ENCODE measurements at places on chromosomes 1 and 21.
A peak's percentile ranks its signal among the peaks of the same experiment; 100 is the strongest.

DNA sequence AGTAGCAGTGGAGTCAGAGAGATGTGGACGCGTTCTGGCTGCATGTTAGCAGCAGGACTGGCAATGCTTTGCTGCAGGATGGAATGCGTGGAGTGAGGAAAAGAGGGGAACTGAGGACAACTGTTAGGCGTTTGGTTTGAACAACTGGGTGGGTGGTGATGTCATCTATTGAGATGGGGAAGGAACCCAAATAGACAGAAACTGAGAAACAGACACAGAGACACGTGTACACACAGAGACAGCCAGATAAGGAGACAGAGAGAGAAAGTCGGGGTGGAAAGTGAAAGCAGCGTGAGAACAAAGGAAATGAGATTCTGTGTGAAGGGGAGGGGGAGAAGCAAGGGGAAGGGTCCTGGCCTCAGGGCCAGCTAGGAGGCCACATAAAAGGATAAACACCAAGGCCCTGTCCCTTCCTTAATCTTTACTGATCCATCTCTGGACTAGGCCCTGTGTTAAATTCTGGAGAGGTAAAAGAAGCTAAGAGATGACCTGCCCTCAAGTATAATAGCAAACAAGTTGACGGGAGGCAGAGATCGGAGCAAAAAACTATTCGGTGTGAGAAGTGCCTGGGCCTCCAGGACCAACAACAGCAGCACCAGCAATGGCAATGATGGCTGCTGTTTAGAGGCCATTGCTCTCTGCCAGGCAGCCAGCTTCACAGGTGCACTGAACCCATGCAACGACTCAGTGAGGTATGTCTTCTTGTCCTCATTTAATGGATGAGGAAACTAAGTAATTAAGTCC is 31.6 kb downstream of the VWA5B1 start:
- DNase-seq: peak; percentile 20

DNA sequence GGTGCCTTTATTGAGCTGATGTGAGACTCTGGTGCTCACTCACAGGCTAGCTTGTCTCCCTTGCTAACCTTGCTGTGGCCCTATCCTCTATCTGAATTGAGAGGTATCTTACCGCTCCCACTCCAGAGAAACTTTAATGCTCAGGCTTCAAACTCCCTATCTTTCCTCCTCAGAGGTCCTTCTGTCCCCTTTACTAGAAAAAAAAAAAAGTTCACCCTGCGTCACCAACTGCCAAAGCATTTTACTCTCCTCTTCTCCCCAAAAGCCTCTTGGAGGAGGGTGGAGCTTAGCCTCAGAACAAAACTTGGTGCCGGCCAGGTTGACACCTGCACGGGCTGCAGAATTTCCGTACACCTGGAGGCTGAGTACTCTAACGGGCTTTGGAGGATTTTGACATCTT is 55.1 kb downstream of the ATP2B4 start:
- no peak for DNase-seq

DNA sequence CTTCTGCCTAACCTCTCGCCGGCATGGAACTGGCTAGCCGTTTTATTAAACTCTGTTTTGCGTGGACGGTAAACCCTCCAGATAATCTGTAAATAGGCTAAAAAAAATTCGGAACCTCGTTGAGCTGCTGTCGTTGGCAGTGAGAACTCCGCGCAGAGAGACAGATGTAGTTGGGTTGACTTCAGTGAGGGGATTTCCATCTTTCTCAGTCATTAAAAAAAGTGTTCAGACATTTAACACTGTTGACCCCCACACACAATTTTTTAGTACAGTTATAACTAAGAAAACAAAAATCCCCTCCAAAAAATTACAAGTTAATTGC is 464 bp downstream of the PARK7 start:
- no peak for DNase-seq

DNA sequence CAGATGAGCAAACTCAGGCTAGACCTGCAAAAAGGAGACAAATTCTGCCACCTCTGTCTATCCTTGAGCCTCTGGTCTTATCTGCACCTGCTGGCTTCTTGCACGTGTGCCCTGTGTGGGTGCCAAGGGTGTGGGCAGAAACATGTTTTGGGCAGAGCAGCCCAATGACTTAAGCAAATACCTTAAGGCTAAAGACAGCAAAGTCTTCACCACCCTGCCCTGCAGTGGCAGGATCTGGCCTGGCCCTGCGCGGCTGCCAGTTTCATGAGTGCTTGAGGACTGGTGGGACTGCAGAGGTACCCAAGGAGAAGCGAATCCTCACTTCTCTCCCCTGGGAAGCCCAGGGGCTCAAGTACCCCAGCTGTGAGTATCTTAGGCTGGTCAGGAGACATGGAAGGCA is 3.8 kb upstream of the SLC26A9 start:
- no peak for DNase-seq

DNA sequence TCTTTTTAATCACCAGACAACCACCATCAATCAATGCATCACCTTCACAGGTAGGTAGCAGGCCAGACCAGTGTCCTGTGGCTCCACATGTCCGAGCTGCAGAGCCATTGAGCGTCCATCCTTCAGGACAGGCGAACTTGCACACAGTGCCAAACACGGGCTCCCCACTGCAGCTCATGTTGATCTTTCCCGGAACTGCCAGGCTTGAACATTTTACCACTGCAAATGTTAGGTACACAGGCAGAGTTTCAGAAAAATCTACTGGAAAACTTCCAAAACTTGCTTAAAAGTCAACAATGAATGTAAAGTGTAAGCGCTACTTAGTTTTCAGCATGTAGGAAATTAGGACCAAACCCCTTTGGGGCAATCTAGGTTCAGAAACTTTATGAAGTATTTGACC is 6.6 kb downstream of the SELE start:
- DNase-seq: no peak

DNA sequence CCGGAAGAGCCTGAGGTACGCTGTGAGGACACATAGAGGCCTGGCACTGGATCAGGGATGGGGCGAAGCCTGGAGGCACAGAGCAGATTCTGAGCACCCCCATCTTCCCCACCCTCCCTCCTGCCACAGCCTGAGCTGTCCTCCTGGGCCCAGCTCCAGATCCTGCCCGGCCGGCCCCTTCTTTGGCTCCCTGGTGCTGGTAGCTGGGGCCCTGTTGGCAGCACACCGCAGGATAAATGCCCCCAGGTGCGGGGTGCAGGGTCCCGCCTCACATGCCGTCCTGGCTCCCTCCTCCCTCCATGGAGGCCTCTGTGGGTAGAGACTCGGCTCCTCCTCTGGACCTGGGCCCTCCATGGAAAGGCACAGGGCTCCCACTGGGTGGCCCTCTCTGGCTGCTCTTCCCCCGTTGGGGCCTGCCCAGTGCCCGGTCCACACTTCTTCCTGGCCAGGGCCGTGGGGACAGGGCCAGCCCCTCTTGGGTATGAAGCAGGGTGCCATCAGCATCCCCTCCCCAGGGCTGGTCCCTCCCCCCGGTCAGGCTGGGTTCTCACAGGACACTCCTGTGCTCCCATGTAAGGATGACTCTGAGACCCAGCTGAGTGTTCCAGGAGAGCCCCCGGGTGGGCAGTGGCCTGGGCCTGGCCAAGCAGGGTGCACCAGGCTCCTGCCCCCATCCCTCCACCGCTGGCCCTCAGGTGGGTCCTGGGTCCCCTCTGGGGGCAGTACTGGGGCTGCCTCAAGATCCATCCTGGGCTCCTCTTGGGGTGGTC is 1.1 kb upstream of the OBSCN start:
- DNase-seq: no peak

DNA sequence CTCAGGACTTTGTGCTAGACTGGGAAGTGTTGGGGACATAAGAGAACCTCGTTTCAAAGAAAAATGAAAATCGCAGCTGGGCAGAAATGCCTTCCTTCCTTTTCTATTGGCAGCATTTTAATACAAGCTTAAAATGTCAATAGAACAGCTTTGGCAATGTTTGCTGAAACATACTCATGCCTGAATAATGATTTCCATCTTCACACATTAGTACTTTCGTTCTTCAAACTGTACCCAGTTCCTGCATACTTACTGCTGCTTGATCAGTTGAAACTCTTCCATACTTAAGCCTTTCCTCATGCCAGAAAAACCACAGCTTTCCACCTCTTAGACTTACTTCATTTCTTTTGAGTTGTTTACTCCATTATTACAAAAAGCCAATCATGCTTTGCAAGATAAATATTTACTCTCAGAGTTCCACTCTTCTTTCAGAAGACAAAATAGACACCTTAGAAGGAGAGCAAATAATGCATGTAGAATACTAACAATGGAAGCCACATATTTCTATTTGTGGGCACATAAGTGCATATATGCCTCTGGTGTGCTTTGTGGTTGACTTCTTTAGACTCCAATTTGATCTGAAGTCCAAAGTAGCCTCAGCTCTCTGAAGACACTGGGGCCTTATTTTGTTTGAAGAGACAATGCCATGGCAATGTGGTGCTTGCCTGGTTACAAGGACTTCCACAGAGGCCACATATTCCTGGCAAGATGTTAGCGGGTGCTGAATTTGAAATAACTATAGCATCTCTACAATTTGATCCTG is 22.7 kb upstream of the CD55 start:
- DNase-seq: peak; percentile 35

GRCh38 chr1:40302475-40302874 is 14.6 kb downstream of the COL9A2 start:
- no peak for DNase-seq
